Epithelial cell of umbilical artery (primary cell): ENCODE measurements at places on chromosomes 7 and 10. TPM values are rescaled to one million over a fixed set of nuclear protein-coding genes. Genes with fewer than 3 reads are reported as not detected.

Gene TMEM176A
- not detected in 2 replicates for total RNA-seq

Gene MKI67
- 10.7 and 17.5 TPM in 2 replicates for total RNA-seq

Gene SPDYE18
- under 0.01 and 0.15 TPM in 2 replicates for total RNA-seq

Gene ATG9B
- total RNA-seq = not detected in 2 replicates

Gene NSUN5
- total RNA-seq = 14.6 and 25.4 TPM in 2 replicates

Gene CXCL12
- total RNA-seq = under 0.01 and 0.46 TPM in 2 replicates

Gene SLIT1
- total RNA-seq = under 0.01 TPM in 1 of 2 replicates, not detected in the other

Gene CFAP58
- 0.15 and 0.65 TPM in 2 replicates for total RNA-seq

Gene LRWD1
- total RNA-seq = 31.3 and 33.8 TPM in 2 replicates

Gene MYH16
- total RNA-seq = 0.30 and 0.97 TPM in 2 replicates

Gene DPYSL4
- total RNA-seq = 2.3 and 9.4 TPM in 2 replicates

Gene NPFFR1
- total RNA-seq = not detected in 2 replicates

Gene LDB3
- not detected in 2 replicates for total RNA-seq

Gene PDE6C
- not detected in 2 replicates for total RNA-seq

Gene KIF11
- total RNA-seq = 26.0 and 37.4 TPM in 2 replicates
